SHP77 (cell line): ENCODE measurements at places on chromosomes 13 and 19.

DNA sequence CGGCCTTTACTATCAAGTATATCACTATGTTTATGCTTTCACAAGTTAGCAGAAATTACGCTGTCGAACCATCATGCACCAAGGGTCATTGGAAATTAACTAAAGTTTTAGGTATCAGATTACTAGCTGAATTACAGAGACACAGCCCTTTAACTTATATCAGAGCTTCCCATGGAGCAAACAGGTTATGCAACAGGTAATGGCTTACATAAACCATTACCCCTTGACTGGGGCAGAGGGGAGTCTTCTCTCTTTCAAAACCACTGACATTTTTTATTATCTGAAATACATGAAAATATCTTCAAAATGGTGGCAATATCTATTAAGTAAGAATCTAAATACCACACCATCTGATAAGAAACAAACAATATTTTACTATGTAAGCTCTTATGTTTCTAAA is 1692.9 kb upstream of the SLC10A2 start:
- DNase-seq = no peak

- no peak for DNase-seq
Observed at GRCh38 chr19:28435551-28436271, 777.2 kb downstream of the UQCRFS1 start.

GRCh38 chr19:45400192-45400591 is 4.7 kb downstream of the PPP1R13L start:
- no peak for DNase-seq

DNA sequence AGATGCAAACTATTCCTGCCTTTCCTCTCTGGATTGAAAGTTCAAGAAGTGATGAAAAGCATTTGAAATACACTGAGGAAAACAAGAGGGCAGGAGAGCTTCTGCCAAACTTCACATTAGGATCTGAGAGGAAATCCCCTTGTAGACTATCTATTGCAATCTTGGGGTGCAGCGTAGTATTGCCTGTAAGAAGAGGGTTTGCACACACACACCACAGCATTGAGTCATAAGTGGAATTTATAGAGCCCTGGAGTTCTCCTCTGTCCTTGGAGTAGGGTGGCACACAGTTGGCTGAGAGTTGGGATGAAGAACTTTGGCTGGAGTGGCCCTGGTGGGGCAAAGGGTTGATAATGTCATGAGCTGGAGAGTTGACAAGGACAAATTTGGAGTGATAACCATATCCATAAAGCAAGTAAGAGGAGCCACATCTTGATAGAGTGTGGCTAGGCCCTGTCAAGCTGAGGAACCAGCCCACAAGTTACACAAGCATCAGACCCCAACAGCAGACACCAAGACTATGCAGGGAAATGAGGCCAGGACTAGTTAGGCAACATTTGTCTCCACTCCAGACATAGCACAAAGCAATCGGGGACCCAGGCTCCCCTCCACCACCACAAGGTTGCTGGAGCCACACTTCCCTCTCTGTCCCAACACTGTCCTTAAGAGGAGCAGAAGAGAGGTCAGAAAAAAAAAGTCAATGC is 520.9 kb downstream of the KLF5 start:
- DNase-seq = no peak

- DNase-seq = no peak
Observed at GRCh38 chr19:18494267-18494607, 27.6 kb downstream of the ELL start.

- DNase-seq = no peak
Observed at GRCh38 chr19:39296055-39296645, at the start of gene IFNL1. TSS of gene IFNL1 (plus strand) at chr19:39296407. CDS start at chr19:39296422, 15 bp downstream.

- no peak for DNase-seq
Observed at GRCh38 chr13:49814551-49815270, 22.2 kb upstream of the KPNA3 start.

DNA sequence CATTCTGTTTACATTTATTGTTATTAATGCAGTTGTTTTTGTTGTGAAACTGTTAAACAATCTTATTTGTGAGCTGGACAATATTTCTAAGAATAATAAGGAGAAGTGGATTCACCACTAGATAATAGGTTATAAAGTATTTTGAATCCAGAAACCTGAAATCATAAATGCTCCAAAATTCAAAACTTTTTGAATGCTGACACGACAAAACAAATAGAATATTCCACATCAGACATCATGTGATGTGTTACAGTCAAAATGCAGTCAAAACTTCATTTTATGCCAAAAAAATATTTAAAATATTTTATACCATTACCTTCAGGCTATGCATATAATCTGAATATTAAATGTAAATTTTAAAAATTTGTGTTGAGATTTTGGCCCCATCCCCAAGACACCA is 1321.4 kb downstream of the SLITRK1 start:
- no peak for DNase-seq

- no peak for DNase-seq
Observed at GRCh38 chr13:36418022-36418805, 14.1 kb upstream of the CCNA1 start.

DNA sequence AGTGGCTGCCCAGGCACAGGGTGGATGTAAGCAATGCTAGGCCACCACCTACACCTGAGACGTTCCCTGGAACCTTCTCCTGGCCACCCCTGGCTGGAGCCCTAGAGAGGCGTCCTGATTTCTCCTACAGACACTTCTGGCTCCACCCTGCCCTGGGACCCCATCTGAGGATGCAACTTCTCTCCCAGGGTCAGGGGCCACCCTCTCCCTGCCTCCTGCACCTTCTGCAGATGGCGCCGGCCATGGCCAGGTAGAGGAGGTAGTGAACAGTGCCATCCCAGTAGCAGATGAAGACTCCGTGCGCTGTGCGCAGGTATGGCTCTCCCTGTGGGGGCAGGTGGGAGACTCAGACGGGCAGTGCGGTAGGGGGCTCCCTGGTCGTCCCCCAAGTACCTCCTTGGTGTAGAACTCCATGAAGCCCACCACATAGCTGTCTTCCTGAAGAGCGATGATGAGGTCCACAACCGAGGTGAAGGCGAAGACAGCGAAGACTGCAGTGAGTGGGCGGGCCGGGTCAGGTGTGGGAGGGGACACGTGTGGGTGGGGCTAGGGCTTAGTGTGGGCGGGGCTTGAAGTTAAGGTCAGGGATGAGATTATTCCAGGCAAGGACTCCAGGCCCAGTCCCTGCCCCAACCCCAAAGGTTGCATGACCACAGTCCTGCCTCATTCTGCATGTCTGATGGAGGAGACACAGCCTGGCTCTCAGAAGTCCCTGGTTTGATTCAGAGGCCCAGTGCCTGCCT is 3.0 kb downstream of the TM6SF2 start:
- no peak for DNase-seq

- no peak for DNase-seq
Observed at GRCh38 chr19:10378124-10378523, 2.2 kb downstream of the TYK2 start.

- peak; percentile 87 for DNase-seq
Observed at GRCh38 chr19:55165952-55166529, 372 bp downstream of the DNAAF3 start.

- DNase-seq = peak; percentile 55
Observed at GRCh38 chr19:10388957-10389356, 8.6 kb upstream of the TYK2 start.

DNA sequence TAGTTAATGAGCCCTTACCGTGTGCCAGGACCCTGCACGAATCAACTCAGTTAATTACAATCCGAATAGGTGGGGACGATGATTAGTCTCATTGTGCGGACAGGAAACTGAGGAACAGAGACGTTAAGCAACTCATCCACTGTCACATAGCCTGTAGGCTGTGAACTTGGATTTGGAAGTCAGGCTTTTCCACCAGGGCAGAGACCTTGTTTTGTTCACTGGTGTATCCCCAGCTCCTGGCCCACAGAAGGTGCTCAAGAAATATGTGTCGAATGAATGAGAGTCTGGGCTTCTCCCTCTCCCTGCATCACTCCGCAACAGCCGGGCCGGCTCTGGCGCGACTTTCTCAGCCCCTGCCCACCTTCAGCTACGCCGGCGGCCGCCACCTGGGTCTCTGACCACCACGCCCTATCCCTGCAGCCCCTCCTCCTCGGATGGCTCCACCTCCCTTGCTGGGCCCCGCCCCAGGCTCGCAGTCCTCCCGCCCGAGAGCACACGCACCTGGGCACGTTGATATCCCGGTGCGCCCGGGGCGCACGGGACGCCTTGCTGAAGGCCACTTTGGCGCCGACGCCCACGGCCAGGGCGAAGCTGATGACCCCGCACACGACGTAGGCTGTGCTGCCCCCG is 1.3 kb downstream of the SHISA7 start:
- no peak for DNase-seq

DNA sequence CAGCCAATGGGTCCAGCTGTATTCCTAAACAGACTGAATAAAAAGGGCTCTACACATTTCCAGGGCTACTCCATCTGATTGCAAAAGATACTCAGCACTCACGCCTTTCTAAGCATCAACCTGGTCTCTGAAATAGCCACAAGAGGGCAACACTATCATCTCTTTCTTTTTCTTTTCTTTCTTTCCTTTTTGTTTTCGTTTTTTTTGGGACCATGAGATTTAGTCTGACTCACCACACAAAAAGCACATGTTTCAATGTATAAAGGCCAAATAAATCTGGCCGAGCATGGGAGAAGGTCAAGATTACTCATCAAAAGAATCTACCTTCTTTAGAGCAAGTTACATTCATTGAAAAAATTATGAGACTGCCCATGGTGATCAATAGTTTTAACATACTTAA is 805.6 kb upstream of the ARGLU1 start:
- DNase-seq = peak; percentile 86

- no peak for DNase-seq
Observed at GRCh38 chr19:30686826-30687566, 314.8 kb downstream of the ZNF536 start.

DNA sequence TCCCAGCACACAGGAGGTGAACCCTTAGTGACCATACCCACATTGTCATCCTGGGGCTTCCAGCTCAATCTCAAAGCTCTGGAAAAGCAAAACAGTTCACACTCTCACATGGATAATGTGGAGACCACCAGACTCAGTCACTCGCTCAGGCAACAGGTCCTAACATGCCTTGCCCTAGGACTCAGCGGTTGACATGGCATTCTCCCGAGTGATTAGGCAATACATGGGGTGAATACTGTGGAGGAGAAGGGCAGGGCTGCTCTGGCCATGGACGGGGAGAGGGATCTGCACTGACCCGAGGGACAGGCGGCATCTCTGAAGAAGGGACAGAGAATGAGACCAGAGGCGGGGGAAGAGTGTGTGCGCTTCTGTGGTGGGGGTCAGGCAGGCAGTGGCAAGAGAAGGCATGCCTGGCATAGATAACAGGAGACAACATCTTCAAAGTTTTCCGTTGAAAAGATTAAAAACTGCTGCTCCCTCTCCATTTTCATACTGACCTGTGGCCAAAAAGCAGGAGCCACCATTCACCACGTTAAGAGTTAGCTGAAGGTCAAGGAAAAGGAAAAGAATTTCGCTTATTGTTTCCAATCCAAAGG is 44.5 kb upstream of the EPHX3 start:
- DNase-seq = no peak

DNA sequence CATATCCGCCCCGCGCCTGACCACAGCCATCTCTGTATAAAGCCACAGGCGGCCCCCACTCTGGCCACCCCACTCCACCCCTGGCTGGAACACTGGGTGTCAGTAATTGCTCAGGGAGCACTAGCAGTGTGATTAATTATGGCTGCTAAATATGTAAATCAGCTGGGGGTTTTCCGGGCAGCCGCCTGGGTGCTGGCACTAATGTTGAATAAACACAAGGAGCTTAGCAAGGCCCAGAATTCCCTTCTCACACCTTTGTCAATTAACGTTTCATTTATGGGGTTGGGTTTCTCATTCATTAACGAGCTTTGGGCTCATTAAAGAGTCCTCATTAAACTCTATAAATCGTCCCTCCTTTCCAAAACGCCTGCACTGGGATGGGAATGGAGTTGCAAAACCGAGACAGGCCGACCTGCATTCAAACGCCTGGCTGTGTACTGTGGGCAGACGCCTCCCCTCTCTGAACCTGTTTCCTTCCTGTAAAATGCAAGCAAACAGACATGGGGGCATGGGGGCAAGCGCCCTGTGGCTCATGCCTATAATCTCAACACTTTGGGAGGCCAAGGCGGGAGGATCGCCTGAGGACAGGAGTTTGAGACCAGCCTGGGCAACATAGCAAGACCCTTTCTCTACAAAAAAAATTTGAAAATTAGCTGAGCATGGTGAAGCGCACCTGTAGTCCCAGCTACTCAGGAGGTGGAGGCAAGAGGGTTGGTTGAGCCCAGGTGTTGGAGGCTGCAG is 17.7 kb upstream of the OLFM2 start:
- no peak for DNase-seq

DNA sequence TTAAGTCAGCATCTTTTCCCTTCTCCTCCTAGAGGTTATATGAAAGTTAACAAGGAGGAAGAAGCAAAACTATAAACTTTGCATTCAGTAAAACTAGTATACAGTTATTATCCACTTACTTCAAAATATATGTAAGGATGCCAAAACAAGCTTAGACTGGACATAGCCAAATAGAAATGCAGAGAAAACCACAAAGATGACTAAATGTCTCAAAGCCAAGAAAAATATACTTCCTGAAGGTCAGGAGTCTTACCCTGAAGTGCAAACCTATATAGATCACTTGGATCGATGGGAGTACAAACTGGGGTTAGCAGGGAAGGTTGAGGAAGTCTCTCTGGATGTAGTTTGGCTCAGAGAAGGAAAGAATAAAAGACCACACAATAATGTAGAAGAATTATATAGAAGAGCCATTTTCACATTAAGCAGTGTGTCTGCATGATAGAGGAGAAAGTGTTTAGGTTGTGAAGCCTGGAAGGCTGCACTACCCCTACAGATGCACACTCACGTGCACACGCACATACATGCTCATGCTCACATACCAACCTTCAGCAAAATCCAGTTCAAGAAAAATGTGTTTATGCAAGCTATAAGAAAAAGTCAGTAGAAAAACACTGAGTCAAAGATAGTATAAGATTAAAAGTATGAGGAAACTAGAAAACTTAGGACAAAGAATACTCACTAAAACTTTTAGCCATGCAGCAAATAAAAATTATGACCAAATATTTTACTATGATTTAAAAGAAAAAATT is 112.1 kb upstream of the RXFP2 start:
- DNase-seq = no peak

- DNase-seq = no peak
Observed at GRCh38 chr13:87671753-87672605, 808 bp downstream of the SLITRK5 start.

GRCh38 chr13:24984134-24984533 is 111.8 kb upstream of the PABPC3 start:
- DNase-seq = no peak

GRCh38 chr13:111514610-111515306 is 194.3 kb downstream of the TEX29 start:
- DNase-seq = no peak

DNA sequence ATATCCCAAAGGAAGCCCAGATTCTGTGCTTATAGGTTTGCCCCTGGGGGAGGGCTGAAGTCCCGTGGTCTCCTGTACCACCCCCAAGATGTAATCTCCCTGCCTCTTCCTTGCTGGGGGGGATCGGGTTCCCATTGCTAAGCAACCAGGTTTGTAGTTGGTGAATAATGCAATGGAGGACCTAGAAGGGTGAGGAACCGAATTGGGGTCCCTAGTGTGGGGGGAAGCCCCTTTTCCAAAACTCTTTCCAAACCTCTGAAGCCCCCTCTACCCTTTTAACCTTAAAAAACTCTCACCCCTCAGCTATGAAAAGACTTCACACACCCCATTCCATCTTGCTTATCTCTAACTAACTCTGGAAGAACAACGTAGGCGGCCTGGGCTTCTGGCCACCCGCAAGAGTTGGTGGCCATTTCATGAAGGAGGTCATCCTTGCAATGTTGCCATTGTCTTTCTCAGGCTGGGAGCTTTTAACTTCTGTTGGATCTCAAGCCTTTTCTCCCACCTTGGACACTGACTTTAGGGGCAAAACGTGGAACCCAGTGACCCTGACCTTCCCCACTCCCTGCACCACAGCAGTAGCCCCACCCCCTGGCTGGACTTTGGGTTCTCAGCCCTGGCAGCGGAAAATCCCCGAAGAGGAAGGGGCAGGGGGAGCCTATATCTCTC is 661 bp downstream of the PALM3 start:
- no peak for DNase-seq
